ENCODE measurements at places on chromosomes 2 and 18.

GRCh38 chr2:234823877-234824376, 127.9 kb upstream of the SH3BP4 start:
- no peak for DNase-seq

GRCh38 chr2:11819235-11819729, 72.8 kb downstream of the LPIN1 start:
- no peak for DNase-seq

DNA sequence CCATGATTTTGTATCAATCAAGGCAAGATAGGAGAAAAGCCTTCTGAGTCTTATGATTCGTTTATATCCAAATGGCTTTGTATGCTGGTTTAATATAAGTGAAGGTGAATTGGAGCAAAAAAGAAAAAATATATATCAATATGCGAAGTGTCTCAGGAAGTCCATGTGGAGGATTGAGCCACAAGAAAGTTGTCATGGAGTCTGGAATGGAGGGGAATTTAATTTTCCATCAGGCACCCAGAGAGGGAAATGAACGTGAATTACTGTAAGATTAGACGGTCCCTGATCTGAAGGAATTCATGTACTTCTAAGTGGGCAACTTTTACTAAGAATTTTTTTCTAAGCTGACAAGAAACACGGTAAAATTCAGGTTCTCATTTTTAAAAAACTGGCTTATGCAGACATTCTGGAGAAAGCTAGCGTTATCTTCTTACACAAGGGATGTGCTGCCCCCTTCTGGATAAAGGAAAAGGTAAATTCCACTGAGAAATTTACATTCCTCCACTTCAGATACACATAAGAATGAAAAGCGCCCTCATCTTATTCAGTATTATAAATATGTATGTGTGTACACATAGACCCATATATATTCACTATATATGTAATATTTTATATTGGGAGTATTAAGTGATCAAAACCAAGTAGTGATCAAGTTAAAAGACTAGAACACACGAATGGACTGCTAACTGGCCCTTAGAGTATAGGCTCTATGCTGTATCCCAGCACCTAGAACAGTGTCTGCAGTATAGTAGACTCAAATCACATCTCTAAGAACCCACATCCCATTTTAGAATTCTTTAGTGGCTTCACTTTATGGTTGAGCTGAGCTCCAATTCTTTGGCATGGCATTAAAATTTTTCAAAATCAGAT, 289.0 kb upstream of the TFPI start:
- DNase-seq, result no peak

GRCh38 chr2:86295066-86295465, 42.4 kb downstream of the REEP1 start:
- no peak for DNase-seq

GRCh38 chr18:74331404-74331803, 15.8 kb downstream of the C18orf63 start:
- no peak for DNase-seq

DNA sequence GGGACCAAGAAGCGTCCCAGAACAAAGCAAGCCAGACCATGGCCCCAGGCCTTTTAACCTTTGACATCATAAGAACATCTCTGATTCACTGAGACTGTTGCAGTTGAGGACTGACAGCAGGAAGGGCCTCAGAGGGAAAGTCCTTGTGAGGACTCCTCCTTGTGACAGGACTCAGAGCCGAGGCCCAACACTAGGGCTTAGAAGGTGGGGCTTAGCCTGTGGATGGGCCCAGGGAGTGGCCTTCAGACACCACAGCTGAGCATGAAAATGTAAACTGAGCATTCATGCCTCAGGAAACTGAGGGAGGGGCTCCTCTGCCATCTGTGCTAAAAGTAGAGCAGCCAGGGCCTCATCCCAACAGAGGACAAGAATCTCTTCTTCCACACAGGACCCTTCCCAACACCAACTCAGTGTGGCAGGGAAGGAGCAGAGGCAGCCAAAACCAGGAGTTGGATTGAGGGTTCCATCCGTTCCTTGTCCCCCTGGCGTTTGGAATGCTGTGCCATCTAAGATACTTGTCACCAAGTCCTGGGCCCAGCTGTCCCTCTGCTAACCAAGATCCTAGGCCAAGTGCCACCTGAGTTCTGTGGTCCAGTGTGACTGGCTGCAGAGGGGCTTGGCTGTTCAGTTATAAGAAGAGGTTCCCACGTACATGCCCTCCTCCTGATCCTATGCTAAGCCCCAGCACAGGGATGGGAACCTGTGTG, 37.5 kb upstream of the CAB39 start:
- DNase-seq, result no peak

GRCh38 chr2:170717991-170718589, 3.0 kb downstream of the SP5 start:
- DNase-seq, result no peak

DNA sequence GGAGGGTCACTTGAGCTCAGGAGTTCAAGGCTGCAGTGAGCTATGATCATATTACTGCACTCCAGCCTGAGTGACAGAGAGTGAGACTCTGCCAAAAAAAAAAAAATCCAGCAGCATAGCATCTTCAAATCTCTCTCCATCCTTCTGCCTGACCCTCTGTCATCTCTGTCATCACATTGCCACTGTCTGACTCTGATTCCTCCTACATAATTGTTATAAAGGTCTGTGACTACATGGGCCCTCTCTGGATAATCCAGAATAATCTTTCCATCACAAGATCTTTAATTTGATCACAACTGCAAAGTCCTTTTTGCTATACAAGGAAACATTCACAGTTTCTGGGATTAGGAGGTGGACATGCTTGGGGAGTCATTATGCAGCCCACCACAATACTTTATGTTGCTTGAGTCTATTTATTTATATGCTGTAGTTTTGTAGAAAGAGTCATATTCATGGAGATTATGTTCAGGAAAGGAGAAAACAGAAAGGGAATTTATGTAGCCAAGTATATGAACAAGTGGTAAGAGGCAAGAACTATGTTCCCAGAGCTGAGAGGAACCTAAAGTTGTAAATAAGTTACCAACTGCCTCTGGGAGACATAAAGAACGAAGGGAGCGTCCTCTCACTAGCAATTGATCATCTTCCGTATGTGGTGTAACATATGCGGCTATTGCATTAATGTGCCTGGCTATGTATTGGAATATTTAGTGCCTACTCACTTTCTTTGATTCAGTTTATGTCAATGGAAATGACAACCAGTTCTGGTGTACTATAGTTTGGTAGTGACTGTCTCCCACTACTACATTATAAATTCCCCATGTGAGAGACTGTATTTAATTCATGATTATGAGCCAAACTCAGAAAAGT, 21.5 kb downstream of the RND3 start:
- no peak for DNase-seq

GRCh38 chr2:190137561-190137960, 75.0 kb upstream of the MSTN start:
- no peak for DNase-seq

GRCh38 chr2:26178746-26179436, 6.0 kb downstream of the GAREM2 start:
- DNase-seq, result no peak

DNA sequence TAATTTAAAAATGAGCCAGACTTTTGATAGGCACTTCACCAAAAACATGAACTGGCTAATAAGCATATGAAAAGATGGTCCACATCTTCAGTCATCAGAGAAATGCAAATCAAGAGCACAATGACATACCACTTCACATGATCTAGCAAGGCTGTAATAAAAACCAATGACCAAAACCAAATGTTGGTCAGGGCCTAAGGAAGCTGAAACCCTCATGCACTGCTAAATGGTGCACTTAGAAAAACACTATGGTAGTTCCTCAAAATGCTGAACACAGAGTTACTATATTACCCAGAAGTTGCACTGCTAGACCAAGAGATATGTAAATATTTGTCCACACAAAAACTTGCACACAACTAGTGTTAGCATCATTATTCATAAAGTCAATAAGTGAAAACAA, 504.9 kb upstream of the SOX11 start:
- no peak for DNase-seq

GRCh38 chr18:13289481-13290205, 71.1 kb downstream of the LDLRAD4 start:
- DNase-seq, result no peak

DNA sequence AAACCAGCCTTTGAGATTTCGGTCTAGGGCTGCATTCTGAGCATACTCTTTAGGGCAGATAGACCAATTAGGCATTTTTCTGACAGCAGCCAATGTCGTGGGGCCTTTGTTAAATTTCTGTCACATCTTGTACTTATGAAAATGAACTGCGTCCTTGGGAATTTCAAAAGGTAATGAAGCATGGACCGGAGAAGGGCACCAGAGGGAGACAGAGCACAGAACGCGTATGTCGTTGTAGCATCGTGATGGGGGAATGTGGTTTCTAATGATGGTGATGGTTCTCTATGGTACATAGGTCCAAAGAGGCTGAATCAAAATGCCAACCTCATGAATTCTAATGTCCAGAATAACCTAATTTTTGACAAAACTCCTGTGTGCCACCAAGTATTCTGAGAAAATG, 483.9 kb upstream of the CRIM1 start:
- DNase-seq, result no peak

GRCh38 chr2:59066787-59067399, 825.8 kb upstream of the FANCL start:
- no peak for DNase-seq

DNA sequence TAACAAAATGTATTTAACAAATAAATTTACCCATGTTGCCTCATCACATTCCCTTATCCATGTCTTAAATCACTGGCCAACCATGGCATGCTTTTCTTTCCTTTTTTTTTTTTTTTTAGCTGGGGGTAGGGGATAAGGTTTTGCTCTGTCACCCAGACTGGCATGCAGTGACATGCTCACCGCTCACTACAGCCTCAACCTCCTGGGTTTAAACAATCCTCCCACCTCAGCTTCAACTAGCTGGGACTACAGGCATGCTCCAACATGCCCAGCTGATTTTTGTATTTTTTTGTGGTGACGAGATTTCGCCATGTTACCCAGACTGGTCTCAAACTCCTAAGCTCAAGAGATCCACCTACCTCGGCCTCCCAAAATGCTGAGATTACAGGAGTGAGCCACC, 266.4 kb downstream of the THSD7B start:
- no peak for DNase-seq

DNA sequence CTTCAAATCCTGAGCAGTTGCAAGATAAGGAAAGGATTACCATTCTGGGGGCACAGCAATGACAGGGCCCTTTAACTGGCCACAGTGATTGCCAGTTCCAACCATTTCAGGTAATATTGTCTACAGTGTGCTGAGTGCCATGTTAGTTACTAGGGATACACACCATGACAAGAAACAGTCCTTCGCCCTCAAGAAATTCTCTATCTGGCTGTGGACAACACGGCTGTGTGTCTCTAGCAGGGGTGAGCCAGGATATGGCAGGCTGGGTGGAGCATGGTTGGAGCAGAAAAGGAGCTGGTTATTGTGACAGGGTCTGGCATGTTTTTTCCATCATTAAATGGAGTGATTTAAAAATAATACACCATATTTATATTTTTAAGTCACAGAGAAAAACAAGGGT, 31.0 kb downstream of the TSPYL6 start:
- DNase-seq, result no peak

DNA sequence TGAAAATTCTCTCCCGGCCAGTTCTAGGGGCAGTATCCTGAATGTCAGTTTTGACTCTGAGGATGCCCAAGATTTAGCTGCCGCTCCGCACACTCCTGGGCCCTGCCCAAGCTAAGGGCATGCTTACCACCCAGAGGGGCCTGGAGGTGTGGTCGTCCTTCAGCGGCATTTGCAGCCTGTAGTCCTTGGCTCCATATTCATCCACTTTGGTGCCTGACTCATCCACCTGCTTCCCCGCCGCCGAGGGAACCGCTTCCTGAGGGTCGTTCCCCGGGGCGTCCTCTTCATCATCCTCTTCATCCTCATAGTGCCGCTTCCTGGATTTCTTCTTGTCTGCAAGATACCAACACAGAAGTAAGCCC, 577 bp downstream of the ERCC3 start:
- DNase-seq, result no peak

DNA sequence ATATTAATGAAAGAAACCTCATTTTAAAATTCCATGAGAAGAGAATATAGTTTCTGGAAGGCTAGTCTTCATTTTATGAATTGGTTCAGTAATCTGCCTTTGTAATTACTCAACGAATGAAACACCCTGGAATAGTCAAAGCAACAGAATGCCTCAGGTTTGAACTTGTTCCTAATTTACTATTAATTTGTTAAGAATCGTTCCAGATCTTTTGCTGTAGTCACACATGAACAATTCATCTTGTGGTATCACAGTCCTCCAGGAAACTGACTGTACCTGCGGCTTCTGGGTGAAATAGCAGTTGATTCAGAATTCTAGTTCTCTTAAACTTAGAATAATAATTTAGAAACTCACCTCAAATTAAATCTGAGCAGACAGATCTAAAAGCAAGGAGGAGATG, 282.7 kb upstream of the MAP2 start:
- DNase-seq, result no peak

DNA sequence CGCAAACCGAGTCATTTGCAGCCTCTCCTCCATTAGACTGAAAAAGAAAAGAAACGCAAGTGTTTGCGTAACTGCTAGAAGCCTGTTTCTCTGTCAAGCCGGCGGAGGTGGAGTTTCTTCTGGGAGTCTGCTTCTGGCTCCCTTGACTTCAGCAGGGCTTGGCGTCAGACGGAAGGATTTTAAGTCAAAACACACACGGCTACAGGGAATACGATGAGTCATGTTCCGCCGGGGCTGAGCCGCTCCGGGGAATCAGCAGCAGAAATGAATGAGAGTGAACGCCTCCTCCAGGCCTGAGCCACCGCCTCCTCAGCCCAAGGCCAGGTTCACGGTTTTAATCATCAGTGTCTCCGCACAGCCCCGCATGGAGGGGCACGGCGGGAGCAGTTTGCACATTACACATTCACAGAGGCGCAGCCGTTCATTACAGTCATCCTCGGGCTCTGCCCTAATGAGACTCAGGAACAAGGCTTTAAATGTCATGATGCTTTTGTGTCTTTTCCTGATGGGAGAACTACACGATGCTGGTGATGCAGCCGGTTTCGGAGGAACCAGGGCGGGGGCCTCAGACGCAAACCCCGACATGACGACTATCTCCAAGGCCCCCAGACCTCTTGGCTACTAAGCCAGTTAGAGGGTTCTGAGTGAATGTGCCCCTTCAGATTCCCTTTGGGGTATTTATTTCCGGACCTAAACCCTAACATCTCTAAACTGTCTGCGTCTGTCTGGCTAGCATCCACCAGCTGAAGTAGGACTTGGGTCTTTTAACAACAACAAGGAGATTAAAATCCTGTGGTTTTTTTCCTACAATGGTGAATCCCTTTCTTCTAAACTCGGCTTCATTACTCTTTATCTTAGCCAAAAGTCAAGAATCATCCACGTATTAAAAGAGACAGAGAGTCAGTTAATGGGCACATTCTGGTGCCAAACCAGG, 11.1 kb upstream of the SCG2 start:
- DNase-seq, result no peak

- no peak for DNase-seq
Observed at GRCh38 chr2:33859811-33860461, 260.8 kb upstream of the FAM98A start.

DNA sequence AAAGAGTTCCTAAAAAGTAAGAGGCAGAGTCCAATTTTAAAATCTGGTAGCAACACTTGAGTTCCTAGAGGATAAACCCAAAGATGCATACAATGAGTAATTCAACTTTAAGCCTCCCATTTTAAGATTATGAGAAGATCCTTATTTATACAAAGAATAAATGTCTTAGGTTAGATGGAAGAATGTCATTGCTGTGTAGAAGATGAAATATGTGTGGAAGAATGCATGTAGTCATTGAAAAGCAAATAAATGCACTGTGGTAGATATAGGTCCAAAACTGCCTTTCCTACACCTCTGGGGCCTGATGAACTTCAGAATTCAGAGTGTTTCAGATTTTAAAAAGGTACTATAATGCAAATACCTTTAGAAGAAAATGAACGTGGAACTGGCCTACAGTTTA, 58.7 kb upstream of the LRP1B start:
- no peak for DNase-seq

Measured in stimulated activated CD8-positive, alpha-beta memory T cell treated with anti-CD3 and anti-CD28 coated beads, Interleukin-4, amount 100 ng/mL, for 24 hours (primary cell).